ENCODE measurements at places on chromosomes 5 and 9.

GRCh38 chr9:93131599-93132286 is 2.3 kb downstream of the NINJ1 start:
- no peak for DNase-seq

DNA sequence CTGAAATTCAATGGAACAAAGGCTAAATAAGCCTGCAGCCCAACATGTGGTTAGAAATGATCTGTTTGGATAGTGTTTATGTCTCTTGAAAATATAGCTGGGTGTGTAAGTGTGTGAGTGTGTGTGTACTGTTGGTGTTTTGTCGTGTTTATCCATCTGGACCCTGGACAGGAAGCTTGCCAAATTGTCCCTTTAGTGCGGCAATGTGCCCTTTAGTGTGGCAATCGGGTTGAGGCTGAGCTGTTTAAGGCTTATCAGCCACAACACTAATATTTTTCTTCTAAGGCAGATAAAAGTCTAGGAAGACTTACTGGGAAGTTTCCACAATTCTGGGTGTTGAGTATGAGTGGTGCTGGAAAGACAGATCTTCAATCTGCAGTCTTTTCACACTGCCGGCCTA is 180.2 kb downstream of the YTHDC2 start:
- DNase-seq, result no peak

DNA sequence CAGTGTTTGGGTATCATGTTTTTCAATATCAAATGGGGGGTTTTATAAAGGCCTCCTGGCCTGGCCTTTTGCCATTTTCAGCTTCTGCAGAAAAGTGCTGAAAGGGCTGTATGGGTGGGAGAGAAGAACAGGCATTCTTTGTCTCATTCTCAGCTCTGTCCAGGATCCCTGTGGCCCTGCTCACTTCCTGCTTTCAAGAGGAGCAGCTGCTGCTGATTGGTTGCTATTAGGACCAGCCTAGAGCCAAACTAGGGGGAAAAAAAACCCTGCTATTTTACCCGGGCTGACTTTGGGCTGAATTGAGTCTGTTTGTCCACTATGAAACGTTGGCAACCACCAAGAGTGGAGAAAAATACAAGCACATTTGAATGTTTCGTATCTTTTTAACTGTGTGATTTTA is 117.1 kb downstream of the CMYA5 start:
- no peak for DNase-seq

DNA sequence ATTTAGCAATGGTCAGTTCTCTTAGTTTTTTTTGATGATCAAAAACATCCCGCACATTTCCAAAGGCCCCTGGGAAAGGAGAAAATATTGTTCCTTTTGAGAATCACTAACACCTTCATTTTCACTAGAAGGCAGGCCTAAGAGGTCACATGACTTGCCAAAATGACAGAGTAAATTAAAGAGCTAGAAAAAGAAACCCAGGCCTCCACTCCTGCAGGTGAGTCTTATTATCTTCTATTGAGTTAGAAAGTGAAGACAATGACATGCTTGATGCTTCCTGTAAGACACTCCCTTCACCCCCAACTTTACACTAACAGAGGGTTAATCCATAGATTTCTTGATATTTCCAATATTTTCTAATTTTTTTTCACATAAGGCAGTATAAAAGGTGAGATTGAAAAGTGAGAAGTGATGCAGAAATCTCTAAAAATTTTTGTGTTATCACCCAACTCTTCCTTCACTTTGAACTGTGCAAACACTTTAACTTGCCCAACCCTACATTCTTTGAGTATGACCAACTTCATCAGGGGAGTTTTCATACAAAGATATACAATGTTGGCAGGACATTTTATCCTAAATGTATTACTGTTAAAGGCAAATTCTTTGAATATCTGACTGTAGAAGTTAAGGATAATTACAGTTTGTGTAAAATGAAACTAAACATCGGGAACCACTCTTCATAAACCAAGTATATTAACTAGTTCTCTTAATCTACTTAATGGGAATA is 57.1 kb downstream of the SUB1 start:
- no peak for DNase-seq

DNA sequence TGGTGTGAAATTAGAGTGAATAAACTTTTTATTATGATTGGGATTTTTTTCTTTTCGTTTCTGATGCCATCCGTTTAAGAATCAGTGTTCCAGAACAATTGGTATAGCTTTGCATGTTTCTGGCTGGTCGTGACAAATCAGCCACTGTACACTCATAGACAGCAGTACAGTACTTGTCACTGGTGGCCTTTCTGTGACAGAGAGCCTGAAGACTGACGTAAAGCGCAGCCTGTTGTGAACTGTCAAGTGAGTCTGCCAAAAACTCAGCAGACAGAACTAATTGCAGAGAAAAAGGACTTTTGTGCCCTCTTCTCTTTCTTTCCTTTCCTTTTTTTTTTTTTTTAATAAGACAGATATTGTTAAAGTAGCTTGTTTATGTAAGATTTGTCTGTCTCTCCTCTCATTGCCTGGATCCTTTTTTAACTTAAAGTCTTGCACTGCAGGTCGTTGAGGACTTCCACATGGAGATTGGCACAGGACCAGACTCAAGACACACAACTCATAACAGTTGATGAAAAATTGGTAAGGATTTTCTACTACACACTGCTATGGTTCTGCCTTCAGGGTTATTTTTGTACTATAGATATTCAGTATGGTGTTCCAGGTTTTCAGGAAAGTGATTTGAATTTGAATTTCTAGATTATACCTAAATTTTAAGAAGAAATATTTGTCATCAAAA is 42.7 kb downstream of the NDUFS4 start:
- no peak for DNase-seq

DNA sequence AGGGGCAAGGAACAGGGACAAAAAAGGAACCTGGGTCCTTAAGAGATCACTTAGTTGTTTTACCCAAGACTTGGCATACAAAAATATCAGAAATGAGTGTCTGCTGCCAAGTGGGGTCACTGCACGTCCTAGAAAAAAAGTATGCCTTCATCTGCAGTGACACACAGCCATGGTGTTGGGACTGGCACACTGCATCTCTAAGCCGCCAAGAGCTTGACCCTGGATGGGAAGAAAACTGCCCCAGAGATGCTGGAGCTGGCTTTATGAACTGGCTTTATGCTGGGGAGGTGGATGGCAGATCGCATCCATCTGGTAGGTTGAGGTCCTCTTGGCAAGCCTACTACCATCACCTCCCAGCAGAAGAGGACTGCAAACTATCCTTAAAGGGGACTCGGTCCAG is 51.7 kb downstream of the IRF1 start:
- DNase-seq, result no peak

DNA sequence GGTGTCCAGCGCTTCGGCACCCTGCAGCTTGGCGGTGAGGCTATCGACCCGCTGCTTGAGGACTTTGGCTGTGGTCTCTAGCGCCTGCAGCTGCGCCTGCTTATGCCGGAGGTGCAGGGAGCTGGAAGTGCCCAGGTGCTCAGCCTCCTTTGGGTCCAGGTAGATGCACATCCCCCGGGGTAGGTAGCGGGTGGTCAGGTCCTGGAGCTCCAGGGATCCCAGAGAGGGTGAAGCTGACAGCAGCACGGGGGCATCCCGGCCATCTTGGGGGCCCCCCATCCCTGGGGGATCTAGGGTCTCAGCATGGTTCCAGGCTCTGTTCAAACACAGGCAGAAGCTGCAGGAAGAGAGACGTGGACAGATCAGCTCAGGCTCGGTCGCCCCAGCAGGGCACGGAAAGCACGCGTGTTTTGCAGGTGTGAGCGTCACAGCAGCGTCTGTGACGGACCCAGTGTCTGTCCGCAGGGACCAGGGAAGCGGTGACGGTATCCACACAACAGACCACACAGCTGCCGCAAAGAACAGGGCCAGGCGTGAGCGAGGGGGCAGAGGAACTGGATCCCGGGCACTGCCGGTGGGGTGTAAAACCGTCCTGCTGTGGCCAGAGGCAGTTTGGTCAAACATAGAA is 17.4 kb downstream of the CCDC187 start:
- DNase-seq, result no peak

- peak; percentile 3 for DNase-seq
Measured at GRCh38 chr5:141172381-141173204, at the start of gene PCDHB7. TSS of gene PCDHB7 (plus strand) at chr5:141172644. CDS start at chr5:141172836, 192 bp downstream.

GRCh38 chr9:7533376-7534090 is 266.0 kb downstream of the DMAC1 start:
- no peak for DNase-seq

DNA sequence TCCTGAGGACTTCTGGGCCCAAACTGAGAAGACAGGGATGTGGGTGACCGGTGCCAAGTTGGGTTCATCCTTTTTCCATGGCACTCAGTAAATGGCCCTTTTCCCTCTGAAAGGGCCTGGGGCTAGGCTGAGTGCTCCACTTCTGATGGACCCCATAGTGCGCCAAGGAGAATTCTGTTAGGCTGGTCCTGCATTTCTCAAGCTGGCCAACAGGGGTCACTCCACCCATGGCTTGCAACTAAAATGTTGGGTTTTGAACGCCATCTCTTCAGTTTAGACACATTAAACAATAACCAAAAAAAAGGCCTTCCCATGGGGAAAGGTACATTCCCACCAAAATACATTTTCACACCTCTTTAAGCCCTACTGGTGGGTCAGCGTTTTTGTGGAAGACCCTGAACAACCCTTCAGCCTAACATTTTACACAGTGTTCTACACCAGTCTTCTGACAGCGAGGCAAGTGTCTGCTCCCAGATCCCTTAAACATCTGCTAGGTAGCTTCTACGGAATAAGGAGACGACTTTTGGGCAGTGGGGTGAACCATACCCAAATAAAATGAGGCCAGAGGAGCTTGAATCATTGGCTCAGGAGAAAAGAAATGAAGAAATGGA is 27.3 kb downstream of the CNTFR start:
- no peak for DNase-seq

DNA sequence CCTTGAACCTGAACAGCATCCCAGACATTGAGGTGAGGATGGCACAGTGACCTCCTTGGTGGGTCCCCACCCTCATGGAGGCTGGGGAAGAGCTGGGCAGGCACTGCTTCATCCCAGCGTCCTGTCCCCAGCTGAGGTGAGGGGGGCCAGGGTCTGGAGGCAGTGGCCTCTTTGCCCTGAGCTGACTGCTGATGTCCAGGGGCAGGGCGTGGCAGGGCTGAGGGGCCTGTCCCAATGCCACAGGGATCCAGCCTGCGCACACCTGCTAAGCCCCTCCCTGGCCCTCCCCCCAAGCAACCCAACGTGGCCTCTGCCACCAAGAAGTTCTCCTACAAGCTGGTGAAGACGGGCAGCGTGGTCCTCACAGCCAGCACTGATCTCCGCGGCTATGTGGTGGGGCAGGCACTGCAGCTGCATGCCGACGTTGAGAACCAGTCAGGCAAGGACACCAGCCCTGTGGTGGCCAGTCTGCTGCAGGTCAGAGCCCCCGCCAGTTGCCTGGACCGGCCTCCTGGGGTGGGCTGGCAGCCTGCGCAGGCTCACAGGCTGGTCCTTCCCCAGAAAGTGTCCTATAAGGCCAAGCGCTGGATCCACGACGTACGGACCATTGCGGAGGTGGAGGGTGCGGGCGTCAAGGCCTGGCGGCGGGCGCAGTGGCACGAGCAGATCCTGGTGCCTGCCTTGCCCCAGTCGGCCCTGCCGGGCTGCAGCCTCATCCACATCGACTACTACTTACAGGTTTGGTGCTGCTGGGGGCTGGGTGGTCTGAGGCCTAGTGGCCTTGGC is 4.9 kb upstream of the EHMT1 start:
- DNase-seq, result no peak

DNA sequence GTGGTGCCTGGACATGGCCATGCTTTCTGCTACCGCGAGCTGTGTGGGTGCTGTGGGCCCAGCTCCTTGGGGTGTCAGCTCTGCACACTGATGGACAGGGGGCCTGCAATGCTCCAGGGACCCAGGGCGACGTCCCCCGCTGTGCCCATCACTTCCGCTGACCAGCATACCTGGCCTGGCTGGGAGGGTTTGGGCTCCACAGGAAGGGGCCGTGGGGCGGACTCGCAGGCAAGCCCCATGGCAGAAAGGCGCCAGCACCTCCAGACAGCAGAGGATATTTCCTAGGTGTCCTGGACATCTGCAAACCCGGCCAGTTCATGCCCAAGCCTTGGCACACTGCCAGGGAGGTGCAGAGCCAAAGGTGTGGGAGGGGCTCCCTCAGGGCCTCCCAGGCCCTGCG is 295.8 kb upstream of the IRX4 start:
- no peak for DNase-seq

GRCh38 chr5:94968507-94969095 is 316.3 kb downstream of the MCTP1 start:
- DNase-seq, result peak; percentile 32

- no peak for DNase-seq
Measured at GRCh38 chr5:138351056-138351455, 1.4 kb upstream of the KDM3B start.

DNA sequence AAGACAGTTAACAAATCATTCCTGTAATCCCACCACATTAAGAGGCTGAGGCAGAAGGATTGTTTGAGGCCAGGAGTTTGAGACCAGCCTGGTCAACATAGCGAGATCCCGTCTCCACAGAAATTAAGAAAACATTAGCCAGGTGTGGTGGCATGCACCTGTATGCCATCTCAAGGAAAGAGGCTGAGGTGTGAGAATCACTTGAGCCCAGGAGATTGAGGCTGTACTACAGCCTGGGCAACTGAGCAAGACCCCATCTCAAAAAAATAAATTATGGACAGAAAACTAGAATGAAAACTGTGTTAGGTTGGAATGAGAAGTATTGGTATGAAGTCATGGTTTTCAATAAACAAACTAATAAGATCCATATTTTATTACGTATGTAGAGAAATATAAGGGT is 23.0 kb upstream of the AK3 start:
- no peak for DNase-seq

- no peak for DNase-seq
Measured at GRCh38 chr5:173922527-173922926, 34.4 kb downstream of the CPEB4 start.

- DNase-seq, result no peak
Measured at GRCh38 chr9:34387239-34387638, 10.5 kb upstream of the MYORG start.

DNA sequence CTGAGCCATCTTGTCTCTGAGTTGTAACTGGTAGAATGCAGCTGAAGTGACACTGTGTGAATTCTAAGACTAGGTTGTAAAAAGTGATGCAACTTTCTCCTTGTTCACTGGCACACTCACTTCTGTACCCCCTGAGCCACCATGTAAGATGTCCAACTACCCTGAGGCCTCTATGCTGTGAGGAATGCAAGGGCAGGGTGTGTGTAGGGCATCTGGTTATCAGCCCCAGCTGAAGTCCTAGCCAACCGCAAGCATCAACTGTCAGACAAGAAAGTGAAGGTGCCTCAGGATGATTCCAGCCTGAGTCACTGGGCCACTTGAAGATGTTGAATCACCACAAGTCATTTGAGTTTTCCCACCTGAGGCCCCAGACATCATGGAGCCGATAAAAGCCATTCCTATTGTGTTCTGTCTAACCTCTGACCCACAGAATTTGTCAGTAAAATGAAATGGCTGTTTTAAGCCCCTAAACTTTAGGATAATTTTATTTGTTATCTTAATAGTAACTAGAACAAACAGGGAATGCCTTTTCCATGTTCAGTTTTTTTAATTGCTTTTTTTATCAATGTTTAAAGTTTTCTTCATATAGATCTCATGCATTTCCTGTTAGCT is 18.7 kb upstream of the RHOBTB3 start:
- no peak for DNase-seq
